ENCODE measurements at places on chromosomes 3 and 15.
A peak's percentile ranks its signal among the peaks of the same experiment; 100 is the strongest.

GRCh38 chr15:22974745-22975144, 5.4 kb downstream of the CYFIP1 start:
- DNase-seq: no peak

GRCh38 chr3:32143849-32144757, 37.7 kb downstream of the GPD1L start:
- peak; percentile 76 for DNase-seq

DNA sequence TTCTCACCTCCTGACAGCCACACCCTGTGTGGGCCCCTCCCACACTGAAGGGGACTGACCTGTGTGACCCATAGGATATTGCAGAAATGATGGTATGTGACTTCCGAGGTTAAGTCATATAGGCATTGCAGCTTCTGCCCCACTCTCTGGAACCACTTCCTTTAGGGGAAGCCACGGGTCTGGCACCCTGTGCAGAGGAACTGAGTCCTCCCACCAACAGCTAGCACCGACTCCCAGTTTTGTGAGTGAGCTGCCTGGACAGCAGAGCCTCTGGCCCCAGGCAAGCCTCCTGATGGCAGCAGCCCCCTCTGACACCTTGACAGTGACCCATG, 24.6 kb upstream of the SLC6A6 start:
- no peak for DNase-seq

GRCh38 chr3:177810162-177810623, 612.9 kb upstream of the TBL1XR1 start:
- no peak for DNase-seq

GRCh38 chr3:45171283-45171682, 25.1 kb upstream of the CDCP1 start:
- DNase-seq: no peak

DNA sequence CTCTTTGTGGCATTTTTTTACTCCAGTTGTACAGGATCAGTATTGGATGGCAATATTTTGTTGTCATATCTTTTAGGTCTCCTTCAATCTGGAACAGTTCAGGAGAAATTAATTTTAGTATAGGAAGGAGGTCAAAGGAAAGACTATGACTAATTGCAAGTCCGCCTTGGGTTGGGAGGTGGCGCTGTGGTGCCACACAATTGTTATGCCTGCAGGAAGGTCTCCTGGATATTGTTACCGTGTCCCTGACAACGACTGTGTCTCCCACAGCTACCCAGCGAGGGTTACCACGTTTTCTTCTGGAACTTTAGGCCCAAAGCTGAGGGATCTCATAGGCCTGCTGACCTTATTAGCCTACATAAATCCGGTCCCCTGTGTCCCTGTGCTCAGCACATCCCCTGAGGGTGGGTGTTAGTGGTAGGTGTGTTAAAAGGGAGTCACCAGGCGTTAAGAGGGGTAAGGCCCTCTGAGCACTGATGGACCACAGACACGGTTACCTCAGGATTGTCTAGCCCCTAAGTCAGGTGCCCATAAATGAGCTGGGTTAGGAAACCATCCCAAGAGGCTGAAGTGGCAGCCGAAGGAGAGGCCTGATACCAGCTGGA, 31.5 kb downstream of the KCNAB1 start:
- DNase-seq: peak; percentile 89

GRCh38 chr3:65857327-65857726, 181.4 kb downstream of the MAGI1 start:
- no peak for DNase-seq

- no peak for DNase-seq
Measured at GRCh38 chr15:81157195-81157938, 23.3 kb downstream of the CFAP161 start.

DNA sequence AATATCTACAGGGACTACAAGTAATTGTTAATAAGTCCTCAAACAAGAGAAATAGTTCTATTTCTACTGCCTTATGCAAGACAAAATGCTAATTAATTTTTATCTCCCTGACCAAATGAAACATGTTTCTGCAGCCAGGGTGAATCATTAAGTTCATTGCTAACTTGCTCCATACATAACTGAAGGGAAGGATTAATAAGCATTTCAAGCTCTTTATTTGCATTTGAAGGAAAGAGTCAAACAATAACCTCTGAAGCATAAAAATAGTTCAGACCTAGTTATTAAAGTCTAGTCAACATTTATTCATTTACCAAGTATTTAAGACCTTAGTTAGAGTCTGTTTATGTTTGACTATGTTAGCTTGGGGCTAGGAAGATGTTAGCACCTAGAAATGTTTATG, 120.0 kb downstream of the ATP1B3 start:
- DNase-seq: no peak

DNA sequence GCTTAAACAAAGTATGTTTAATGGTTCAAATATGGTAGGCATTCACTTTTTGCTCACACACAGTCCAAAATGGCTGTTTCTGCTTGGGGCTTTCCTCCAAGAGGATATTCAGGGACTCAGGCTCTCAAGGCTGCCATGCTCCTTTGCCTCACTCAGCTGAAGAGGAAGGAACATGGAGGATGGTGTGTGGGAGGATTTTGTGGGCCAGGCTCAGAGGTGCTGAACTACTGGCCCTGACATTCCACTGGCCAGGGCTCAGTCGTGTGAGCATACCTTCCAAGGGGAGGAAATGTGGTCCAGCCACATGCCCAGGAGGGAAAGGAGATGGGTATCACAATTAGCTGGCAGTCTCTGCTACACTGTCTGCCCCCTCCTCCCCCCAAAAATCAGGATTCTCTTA, 8.7 kb downstream of the PXYLP1 start:
- peak; percentile 48 for DNase-seq

DNA sequence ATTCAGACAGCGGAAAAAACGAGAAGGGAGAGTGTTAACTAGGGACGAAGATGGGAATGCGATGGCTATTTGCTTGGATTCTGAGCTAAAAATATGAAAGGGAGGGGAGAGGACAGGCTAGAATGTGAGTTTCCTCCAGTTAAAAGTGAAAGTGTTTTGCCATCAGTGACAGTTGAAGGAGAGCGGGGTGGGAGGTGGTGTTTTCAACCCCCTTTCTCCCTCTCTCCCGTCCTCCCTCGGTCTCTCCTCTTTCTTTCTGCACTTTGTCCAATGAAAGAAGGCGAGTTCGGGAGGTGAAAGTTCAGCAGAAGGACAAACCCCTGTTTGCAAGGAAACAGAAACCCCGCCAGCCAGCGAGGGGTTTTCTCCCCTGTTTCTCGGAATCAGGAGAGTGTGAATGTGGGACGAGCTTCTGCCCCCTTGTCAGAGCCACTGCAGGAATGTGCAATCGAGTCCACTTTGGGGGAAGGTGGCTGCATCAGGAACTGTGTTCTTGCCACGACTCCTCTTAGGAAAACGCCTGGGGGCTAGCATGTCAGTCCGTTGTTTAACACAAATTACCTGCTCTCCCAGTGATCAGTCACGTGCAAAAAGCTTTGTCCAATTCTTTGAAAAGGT, 975 bp upstream of the FOXP1 start:
- DNase-seq: peak; percentile 76

DNA sequence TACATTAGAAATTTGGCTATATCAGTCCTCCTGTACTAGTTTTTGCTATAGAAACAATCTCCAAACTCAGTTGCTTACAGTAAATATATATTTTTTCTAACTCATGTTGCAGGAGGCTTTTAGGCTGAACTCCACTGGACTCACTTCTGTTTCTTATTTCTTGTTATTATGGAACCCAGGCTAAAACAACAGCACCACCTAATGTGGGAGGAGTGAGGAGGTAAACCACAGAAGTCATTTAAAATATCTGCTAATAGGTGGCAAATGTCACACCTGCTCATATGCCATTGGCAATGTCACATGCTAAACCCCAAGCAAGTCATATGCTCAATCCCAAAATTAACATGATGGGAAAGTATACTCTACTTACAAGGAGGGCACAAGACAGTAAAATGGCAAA, 462.2 kb downstream of the PLOD2 start:
- DNase-seq: no peak

GRCh38 chr15:101033801-101034200, 114.6 kb downstream of the LRRK1 start:
- DNase-seq: no peak

- no peak for DNase-seq
Measured at GRCh38 chr3:67196677-67197076, 198.6 kb downstream of the KBTBD8 start.

DNA sequence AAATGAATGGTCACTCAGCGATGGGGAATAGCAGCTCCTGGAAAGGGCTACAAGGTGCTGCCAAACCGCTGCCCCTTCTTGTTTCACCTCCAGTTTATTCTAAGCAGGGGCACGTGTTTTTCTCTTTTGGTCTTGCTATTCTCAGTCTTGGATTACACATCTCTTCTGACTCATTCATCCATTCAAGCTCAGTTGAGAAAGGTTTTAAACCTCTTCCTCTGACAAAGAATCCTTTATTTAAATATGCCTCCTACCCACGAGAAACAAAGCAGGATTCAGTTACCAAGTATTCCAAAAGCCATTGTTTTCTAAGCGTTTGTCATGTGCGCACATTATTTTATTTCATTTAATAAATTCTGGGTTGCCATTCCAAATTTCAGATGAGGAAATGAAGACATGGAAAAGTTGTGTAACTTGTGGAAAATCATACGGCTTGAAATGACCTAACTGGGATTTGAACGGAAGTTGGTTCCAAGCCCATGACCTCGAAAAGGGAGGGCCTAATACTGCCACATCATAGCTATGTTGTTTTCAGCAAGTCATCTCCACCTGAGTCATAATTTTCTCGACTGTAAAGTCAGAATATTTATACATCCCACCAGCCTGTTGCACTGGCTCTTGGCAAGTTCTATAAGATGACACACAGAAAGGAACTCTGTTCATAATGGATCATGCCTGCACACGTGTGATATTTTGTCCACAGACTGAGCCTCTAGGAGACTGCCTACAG, 292.0 kb upstream of the SLCO3A1 start:
- DNase-seq: no peak

DNA sequence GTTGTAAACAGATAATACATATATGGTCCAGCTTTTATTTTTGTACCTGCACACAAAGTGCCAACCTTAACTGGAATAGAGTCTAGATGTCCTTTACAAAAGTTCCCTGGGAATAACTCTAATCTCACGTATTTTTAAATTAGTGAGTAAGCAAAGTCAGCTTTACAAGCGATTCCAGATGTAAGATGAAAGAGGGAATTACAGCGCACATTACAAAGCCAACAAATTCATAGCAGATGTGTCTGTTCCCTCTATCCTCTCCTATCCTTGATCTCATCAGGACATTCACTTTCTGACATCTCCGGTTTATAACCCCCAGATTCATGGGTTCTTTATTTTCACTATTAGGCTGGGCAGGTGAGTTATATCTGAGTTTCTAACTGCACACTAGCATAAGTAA, 406.8 kb upstream of the ZNF385D start:
- DNase-seq: no peak

DNA sequence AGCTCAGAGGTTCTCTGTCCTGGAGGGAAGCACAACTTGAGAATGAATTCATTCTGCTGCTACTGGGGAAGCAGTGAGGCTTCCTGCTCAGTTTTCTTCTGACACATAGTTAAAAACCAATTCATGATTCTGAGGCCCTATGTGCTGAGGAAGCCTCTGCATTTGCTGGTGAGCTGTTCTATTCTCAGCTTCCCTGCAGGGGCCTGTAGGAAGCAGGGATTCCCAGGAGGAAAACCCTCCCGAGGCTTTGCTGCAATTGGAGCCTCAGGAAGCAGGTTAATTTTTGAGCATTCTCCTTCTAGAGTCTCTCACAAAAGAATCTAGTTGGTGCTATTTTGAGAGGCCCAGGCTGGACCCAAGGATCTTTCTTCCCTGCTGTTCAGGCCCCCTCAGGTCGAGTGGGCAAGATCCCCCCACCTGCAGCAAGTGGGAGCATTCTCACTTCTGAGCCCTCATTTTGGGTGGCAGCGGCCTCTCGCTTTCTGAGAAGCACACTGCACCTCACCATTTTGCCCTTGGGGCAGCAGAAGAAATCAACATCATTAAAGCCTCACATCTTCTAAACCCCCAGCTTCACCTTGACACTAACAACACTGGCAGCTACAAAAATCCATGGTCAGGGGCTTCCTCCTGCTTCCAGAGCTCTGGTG, 197.5 kb upstream of the TSC22D2 start:
- DNase-seq: no peak

DNA sequence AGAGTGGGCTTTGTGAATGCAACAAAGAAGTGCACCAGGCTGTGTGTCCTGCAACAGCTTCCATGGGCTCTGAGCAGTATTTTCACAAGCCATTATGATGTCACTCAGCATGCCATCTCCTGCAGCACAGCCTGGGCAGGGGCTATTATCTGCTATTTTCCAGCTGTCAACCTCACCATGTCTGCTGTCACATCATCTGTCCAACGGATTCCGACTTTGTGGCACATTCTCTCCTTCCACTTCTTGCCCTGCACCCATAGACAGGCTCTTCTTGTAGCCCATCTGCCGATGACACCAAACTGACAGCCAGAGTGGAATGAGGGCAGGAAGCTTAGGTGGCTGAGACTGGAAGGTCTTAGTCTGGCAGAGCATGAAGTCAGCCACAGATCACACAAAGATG, 691.9 kb downstream of the NTRK3 start:
- DNase-seq: no peak

GRCh38 chr3:148737104-148737530, 39.4 kb downstream of the AGTR1 start:
- DNase-seq: no peak

DNA sequence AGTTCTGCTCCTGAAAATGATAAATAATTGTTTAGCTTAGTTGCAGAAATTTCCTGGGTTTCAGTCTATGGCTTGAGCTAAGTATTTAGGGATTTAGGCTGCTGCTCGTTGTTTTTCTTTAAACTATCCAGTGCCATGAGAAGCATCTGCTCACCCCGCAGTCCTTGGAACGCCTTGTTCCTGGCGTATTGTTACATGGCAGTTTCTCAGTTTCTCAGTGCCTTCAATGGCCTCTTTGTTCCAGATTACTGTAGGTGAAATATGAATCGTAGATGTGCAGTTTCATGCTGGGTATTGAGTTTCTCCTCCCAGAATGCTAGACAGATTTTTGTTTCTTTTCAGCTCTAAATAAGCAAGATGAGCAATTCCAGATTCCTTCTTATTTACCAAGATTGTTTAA, 269.5 kb upstream of the GBE1 start:
- DNase-seq: no peak

DNA sequence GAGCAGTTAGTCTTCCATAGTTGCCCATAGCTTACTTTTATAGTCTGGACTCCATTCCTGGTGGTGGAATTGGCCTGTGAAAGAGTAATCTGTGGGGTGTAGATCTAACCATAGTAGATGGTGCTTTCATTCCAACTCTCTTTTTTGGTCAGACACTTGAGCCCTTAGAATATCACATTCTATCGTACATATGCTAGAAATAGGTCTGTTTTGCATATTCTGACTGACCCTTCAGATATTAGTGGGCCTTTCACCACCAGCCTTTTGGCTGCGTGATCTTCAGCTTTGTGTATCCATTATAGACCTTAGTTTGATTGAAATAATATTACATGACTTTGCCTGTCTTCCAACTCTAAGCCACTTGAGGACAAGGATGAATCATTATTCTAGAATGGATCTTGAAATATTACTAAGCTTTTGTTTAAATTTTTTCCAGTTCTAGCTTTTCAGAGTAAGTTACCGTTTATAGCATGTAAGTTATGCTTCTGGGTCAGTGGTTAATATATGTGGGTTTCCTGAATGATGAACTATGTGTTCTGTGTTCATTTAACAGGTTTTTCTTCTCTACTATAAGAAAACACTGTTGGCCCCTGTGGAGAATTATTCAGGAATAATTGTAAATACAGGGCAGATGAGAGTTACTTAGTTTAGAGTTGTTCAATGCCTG, 8.7 kb downstream of the RAB7A start:
- DNase-seq: no peak

GRCh38 chr3:14471016-14471415, 68.6 kb downstream of the SLC6A6 start:
- no peak for DNase-seq

- no peak for DNase-seq
Measured at GRCh38 chr3:196012481-196012880, 69.4 kb downstream of the TFRC start.

- DNase-seq: no peak
Measured at GRCh38 chr3:129694228-129694627, 87.8 kb upstream of the PLXND1 start.

Data from endodermal cell (in vitro differentiated cells).